Immature natural killer cell (primary cell): ENCODE measurements at places on chromosomes 12 and 14.

DNA sequence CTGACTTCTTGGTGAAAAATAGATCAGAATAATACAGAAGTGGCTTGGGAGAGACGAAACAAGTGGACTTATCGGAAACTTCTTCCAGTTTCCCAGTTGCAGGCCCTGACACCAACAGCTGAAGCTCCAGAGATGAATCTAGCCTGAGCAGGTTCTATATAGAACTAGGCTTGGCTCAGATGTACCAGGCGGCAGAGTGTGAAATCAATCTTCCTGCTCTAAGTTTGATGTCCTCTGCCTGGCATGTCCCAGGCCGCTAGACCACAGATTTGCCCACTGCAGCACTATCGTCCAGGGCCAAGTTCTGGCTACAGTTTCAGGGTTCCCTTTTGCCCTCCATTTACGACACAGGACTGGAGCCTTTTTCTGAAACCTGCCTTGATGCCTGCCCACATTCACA, 91.3 kb upstream of the PLEKHA5 start:
- DNase-seq: no peak

DNA sequence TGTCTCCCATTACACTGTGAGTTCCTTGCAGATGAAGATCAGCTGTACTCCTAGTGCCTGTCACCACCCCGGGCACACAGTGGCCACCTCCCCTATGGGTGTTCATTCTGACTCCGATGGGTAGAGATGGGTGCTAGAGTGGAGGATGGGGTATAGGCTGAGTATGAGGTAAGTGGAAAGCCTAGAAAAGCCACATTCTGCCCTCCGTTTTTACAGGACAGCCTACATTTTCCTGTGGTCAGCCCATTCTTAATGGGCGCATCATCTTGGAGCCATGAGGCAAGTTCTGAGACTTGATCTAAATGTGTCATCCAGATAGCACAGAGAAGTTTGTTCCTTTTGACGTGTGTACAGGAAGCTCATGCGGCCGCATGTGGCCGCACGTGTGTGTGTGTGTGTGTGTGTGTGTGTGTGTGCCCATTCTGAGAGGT, 166.7 kb upstream of the HIF1A start:
- DNase-seq: peak; percentile 86

DNA sequence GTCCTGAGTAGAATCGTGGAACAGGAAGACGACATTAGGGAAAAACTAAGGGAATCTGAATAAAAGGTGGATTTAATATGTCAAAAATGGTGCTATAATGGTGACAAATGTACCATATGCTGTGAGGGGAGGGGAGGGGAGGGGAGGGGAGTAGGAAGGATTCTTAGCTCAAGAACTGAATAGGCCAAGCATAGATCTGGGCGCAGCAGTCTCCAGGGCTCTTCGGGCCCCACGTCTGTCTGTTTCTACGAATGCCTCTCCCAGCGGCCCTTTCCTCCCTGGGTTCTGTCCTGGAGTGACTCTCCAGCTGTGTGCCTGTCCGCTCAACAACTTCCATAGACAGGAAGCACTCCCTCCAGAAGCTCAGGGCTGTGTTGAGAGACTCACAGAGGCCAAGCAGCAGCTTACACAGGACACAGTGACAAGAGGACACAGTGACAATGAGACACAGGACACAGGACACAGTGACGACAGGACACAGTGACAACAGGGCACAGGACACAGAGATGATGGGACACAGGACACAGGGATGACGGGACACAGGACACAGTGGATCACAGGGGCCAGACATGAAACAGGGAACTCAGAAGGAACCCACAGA, 42.4 kb upstream of the PPP2R5C start:
- DNase-seq: no peak

DNA sequence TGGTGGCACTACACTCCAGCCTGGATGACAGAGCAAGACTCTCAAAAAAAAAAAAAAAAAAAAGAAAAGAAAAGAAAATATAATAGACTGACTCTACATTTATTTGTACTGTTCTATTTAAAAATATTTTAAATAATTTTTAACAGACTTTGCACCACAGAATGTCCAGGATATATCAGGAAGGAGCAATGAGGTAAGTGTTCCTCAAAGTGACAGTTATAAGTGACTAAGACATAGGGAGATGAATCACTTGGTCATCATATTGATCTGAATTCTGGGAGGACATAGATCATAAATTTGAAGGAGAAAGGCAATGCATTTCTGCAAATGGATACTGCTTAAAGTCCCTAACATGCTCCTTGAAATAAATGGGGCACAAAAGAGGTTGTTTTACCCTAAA, 221.5 kb downstream of the KCNC2 start:
- DNase-seq: no peak

- no peak for DNase-seq
These were observed 7.8 kb upstream of the TAS2R46 start for GRCh38 chr12:11069854-11070365.

GRCh38 chr12:64893961-64894360, 69.5 kb downstream of the TBC1D30 start:
- no peak for DNase-seq

- no peak for DNase-seq
These were observed at the start of gene ARHGEF40 for GRCh38 chr14:21070083-21070609. Gene ARHGEF40 (plus strand): TSS chr14:21070304. CDS start chr14:21070397, 93 bp downstream.

DNA sequence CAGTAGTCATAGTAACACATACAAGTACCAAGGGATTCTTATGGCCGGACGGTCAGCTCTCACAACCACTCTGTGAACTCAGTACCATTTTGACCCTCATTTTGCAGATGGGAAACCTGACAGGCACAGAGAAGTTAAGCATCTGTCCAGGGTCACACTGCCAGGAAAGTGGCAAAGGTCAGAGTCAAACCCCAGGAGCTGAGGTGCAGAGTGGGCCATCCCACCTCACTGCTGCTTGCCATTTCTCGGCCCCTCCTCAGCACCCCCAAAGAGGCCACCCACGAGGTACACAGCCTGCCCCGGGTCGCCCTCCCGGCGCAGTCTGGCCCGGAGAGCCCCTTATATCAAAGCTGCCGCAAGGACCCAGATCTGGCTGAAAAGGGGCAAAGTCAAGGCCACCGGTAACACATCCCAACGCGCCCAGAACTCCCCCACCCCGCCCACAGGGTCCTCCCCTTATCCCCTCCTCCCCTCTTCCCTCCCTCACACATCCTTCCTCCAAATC, 1.7 kb downstream of the NCOR2 start:
- no peak for DNase-seq

- no peak for DNase-seq
These were observed 62.0 kb downstream of the DYRK2 start for GRCh38 chr12:67710582-67710981.

DNA sequence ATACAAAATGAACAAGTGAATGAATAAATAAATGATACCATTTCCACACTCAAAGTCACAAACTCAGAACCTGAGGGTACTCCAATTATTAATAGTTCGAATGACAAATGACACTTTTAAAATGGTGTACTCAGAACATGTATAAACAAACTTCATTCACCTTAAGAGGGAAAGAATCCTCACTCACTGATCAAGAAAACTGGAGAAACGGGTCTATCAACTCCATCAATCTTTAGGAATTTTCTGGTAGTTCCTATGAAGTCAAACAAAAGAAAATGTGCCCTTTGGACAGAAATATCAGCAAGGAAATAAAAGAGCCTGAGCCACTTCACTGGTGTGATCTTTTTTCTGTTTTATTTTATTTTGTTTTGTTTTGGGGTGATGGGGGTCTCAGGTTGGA, 5.2 kb upstream of the NRDE2 start:
- DNase-seq: no peak

DNA sequence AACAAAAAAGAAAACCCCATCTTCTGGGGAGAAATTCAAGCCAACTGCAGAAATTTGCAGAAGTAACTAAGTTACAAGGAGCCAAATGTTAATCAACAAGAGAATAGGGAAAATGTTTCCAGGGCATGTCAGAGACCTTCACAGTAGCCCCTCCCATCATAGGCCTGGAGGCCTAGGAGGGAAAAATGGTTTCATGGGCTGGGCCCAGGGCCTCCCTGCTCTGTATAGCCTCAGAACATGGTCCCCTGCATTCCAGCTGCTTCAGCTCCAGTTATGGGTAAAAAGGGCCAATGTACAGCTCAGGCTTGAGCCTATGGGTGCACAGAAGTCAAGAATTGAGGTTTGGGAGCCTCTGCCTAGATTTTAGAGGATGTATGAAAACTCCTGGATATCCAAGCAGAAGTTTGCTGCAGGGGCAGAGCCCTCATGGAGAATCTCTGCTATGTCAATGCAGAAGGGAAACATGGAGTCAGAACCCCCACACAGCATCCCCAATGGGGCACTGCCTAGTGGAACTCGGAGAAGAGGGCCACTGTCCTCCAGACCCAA, 260.9 kb downstream of the DUSP6 start:
- no peak for DNase-seq

DNA sequence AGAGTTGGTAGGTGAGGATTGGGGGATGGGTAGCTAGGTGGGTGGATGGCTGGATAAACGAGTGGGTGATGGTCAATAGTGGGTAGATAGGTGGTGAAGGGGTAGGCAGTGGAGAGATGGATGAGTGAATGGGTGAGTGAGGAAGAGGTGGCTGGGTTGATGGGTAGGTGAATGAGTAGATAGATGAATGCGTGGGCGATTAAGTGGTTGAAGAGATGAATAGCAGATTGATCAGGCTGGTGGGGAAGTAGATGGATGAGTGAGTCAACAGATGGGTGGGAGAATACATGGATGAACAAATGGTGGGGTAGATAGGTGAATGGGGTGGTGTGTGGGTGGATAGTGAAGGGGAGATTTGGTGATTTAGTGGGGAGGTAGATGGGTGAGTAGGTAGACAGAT, 51.1 kb downstream of the SYNE3 start:
- no peak for DNase-seq

GRCh38 chr12:7131502-7131866, 1.3 kb downstream of the CLSTN3 start:
- DNase-seq: peak; percentile 41

DNA sequence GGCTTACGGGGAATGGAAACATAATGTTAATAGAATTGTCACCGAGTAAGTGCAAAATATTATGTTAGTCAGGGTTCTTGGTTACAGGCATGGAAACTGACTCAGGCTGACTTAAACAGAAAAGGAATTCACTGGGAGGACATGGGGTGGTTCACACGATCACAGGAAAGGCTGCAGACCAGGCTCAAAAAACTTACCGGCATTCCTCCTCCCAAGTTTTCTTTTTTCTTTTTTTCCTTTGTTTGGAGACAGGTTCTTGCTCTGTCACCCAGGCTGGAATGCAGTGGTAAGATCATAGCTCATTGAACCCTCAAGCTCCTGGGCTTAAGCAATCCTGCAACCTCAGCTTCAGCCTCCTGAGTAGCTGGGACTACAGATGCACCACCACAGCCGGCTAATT, 11.9 kb upstream of the UBE2N start:
- no peak for DNase-seq

DNA sequence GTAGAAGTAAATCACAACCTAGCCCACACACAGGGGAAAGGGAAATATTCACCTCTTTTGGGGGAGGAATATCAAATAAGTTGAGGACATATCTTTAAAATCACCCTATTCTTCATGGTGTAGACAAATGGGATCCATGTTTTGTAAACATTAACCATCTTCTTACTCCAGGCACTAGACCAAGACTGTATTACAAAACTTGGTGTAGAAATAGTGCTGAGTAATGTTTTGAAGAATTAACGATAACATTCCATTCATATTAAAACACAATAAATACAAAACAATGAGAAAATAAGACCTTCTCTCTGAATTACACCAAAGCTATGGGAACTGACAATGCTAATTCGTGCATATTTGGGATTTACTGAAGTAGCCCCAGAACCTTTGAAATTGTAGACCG, 633.6 kb downstream of the BCL11B start:
- no peak for DNase-seq

DNA sequence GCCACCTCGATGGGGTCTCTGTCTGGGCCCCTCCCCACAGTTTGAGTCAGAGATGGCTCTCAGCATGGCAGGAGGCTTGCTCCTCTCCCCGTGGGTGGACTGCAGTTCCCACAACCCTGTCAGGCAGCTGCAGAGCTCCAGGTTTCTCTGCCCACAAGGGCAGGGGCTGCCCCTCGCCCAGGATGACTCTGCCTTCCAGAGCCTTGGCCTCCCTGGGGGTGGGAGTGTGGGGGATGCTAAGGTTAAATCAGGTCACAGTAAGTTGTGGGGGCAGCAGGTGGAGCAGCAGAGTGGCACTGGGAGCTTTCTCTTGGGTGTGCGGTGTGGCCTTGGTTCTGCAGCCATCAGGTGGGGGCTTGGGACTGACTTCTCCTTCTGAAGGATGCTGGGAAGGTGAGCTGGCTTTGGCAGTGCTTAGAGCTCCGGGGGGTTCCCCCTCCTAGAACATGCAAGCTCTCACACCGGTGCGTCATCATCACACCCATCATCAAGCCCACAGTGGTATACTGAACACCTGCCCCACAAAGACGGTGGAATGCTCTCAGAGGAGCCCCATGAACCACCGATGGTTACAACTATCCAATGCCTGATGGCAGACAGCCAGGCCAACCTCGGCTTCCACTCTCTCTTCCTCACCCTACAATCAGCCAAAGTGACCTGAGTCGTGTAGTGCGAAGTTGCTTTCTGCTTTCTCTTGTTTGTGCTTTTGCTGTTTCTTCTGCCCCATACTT, 39.7 kb downstream of the ERH start:
- no peak for DNase-seq

DNA sequence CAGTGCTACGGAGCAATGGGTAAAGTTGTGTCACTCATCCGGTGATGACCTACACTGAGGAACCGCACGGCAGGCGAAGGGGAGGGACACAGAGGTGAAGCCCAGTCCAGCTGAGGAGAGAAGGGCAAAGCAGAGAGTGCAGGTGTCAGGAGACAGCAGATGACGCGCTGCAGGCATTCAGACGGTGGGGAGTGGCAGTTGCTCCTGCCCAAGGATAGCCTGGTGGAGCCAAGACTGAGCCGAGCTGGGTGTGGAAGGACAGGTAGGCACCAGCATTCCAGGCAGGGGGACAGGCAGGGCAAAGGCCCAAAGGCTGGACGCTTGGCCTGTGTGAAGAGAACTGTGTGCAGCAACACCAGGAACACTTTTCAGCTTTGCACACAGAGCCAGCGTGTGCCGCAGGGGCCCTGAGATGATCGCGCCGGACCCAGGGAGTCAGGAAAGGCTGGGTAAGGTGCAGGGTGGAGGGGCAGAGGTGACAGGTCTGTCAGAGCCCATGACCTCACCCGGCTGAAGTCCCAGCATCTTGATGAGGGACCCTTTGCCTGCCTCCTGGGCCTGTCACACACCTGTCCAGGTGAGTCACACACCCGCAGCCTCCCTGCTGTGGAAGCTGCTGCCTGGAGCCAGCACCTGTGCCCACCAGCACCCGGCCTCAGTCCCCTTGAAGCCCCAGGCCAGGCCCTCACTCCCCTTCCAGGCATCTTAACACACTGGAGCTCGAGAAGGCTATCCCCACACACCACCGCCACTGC, 48.4 kb downstream of the TSPAN11 start:
- no peak for DNase-seq

- DNase-seq: no peak
These were observed 4.7 kb downstream of the RPL36AL start for GRCh38 chr14:49615776-49616175.

- no peak for DNase-seq
These were observed 303.3 kb upstream of the TMPO start for GRCh38 chr12:98211909-98212695.

GRCh38 chr12:127343940-127344339, 923.0 kb upstream of the TMEM132C start:
- DNase-seq: no peak

- DNase-seq: no peak
These were observed 12.1 kb downstream of the CCDC63 start for GRCh38 chr12:110858848-110859247.
